Transverse colon (tissue), 4 donors: ENCODE measurements at places on chromosomes 7 and 10.

GRCh38 chr7:85144771-85145170 is 42.1 kb downstream of the SEMA3D start:
- H3K4me3 ChIP-seq: no peak overlapping the region
- H3K27ac ChIP-seq: no peak overlapping the region
- DNase-seq: no peak
- no peaks in the 10 kb centered on the region for H3K27me3 ChIP-seq
- H3K4me1 ChIP-seq: no peaks in the 10 kb centered on the region

GRCh38 chr10:124035928-124036558 is 57.4 kb downstream of the CHST15 start:
- DNase-seq: peak; percentile 78
- peaks cover 9% of the 10 kb centered on the region for H3K4me1 ChIP-seq
- no peak overlapping the region for H3K4me3 ChIP-seq
- peak overlapping the region; percentile 43 for H3K27ac ChIP-seq
- no peaks in the 10 kb centered on the region for H3K36me3 ChIP-seq
- no peaks in the 10 kb centered on the region for H3K27me3 ChIP-seq

DNA sequence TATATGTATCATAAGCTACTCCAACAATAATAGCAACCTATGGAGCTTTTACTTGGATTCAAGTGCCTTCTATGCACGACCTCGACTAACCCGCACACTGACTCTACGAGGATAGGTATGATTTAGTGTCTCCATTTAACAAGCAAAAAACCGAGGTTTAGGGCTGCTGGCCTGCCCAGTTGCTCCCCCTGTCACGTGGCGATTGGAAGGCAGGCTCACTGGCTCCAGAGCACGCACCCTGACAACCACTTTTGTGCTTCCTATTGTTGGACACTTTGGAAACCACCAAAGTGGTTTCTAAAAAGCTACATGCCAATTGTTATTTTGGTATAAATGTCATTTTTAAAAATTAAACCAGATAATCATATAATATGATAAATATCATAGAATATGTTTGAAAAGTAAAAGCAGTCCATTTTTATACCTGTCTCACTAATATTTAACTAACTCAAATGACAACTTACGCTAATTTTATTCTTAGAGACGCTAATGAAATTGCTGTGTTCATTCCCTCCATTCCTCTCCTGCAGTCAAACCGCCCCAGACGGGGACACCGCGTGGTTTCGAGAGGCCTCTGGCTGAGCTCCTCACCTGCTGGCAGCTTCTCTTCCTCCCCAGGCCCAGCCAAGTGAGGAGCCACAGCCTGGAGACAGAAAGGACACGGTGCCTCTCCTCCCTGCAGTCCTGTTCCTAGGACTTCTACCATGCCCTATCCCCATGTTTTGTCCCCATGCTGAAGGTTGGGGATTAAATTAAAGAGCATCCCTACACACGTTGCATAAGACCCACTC is 22.2 kb upstream of the RHEB start:
- H3K4me1 ChIP-seq: peaks cover 14% of the 10 kb centered on the region
- H3K4me3 ChIP-seq: no peak overlapping the region
- no peak overlapping the region for H3K27ac ChIP-seq

- H3K36me3 ChIP-seq: no peaks in the 10 kb centered on the region
- H3K27ac ChIP-seq: no peak overlapping the region
- no peaks in the 10 kb centered on the region for H3K27me3 ChIP-seq
- H3K4me3 ChIP-seq: no peak overlapping the region
- DNase-seq: no peak
Measured at GRCh38 chr10:125984865-125985495, 88.6 kb downstream of the FANK1 start.

DNA sequence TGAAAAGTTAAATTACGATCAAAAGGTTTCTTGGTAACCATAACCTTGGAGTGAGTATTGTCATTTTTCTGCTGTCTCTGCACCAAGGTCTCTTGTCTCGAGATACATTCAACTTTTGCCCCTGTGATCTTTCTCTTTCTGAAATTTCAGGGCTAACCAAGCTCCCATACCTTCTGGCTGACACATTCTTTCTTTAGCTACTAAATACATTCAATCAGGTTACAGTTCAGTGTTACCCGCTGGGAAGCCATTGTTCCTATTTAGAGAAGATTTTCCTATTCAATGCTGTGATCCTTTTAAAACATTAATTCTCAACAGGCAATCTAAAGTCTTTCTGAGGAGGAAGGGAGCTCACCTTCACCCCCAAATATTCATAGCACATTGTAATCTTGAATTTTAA is 22.9 kb upstream of the DMTF1 start:
- H3K36me3 ChIP-seq: no peaks in the 10 kb centered on the region
- no peaks in the 10 kb centered on the region for H3K4me1 ChIP-seq
- no peaks in the 10 kb centered on the region for H3K27me3 ChIP-seq
- H3K27ac ChIP-seq: no peak overlapping the region

DNA sequence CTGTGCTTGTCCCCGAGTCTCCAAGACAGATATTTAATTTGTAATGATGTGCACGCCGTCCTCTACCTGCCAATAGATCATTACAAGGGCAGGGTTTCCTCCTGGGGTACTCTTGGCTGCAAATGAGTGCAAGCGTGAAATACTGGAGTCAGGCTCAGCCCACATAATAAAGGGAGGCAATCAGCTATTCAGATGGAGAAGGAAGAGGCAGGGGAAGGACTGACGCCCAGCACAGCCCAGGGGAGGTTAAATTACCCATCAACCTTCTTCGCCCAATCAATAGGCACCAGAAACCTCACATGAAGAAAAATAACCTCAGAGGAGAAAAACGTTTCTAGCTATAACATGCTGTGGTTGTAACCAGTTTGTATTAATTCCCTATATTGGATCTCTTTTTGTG is 544.9 kb upstream of the ADARB2 start:
- no peaks in the 10 kb centered on the region for H3K27me3 ChIP-seq
- H3K4me1 ChIP-seq: no peaks in the 10 kb centered on the region
- H3K36me3 ChIP-seq: no peaks in the 10 kb centered on the region

- H3K36me3 ChIP-seq: no peaks in the 10 kb centered on the region
- no peaks in the 10 kb centered on the region for H3K4me1 ChIP-seq
- peak; percentile 40 for DNase-seq
- peak overlapping the region; percentile 5 for H3K27ac ChIP-seq
- no peak overlapping the region for H3K4me3 ChIP-seq
Measured at GRCh38 chr10:126062131-126063032, 166.0 kb downstream of the FANK1 start.

GRCh38 chr10:18753312-18753895 is 94.2 kb downstream of the ARL5B start:
- H3K27ac ChIP-seq: no peak overlapping the region
- no peak overlapping the region for H3K4me3 ChIP-seq
- H3K27me3 ChIP-seq: no peaks in the 10 kb centered on the region

DNA sequence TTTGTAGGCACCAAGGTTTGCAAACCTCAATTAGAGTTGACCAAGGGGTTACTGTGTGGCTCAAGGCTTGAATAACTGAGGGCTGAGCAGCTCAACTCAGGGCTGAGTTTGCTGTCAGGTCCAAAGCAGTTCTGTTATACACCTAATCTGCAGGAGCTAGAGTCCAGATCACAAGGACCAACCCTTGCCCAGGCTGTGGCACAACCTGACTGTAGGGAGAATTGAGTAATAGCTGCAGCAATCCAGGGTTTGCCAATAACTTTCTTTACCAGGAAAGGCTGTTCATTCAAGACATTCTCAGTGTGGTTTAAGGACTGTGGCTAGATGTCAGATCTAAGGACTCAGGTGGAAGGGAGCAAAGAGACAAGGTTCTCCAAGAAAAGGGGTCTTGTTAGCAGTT is 115.6 kb upstream of the IMMP2L start:
- no peaks in the 10 kb centered on the region for H3K4me1 ChIP-seq
- no peak overlapping the region for H3K27ac ChIP-seq
- no peaks in the 10 kb centered on the region for H3K27me3 ChIP-seq
- no peaks in the 10 kb centered on the region for H3K36me3 ChIP-seq
- H3K4me3 ChIP-seq: no peak overlapping the region

GRCh38 chr7:105639667-105640493 is 58.6 kb upstream of the EFCAB10 start:
- peak overlapping the region; percentile 58 for H3K27ac ChIP-seq
- DNase-seq: no peak
- no peaks in the 10 kb centered on the region for H3K27me3 ChIP-seq
- no peak overlapping the region for H3K4me3 ChIP-seq

- peak overlapping the region; percentile 26 for H3K27ac ChIP-seq
- no peaks in the 10 kb centered on the region for H3K36me3 ChIP-seq
- H3K4me1 ChIP-seq: no peaks in the 10 kb centered on the region
- peak; percentile 92 for DNase-seq
Measured at GRCh38 chr10:6086375-6087233, 2.2 kb upstream of the RBM17 start.
